ENCODE measurements at places on chromosomes 7 and 10.

DNA sequence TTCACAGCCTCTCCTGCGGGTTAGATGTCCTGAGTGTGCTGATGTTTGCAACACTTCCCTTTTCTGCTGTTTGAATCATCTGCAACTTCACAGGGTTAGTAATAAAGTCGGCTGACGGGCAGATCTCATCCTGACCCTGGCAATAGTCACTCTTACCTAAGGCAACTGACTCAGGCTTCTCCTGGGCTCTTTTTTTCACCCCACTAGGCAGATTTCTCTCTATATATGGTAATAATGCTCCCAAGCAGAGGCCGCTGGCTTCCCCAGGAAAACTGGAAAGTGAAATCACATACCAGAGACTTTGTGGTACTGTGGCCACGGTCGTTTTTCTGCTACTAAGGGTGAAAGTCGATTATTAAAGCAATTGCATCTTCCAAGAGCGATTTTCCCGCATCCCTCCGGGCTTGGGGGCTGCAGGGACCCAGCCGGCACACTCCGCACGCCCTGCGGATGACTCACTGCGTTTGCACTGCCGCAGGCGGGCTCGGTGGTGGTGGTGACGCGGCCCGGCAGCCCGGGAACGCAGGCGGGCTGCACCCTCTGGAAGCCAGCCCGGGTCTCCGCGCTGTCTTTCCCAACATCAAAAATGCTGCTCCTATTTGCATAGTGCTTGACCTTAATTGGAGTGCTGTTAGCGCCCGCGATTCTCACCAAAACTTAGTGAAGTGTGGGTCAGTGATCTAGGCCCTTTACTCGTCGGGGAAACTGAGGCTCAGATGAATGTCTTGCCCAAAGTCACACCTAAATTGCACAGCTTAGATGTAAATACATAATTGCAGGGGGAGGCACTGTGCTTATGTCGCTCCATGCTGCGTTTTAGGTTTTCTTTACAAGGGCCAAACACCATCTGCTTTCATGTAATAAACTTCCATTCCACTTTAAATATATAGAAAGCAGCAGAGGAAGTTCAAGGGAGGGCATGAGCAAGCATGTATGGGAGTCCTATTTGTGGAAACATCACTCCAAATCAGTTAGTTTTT is 47.6 kb upstream of the ITGB1 start:
- peak; percentile 93 for ATAC-seq

DNA sequence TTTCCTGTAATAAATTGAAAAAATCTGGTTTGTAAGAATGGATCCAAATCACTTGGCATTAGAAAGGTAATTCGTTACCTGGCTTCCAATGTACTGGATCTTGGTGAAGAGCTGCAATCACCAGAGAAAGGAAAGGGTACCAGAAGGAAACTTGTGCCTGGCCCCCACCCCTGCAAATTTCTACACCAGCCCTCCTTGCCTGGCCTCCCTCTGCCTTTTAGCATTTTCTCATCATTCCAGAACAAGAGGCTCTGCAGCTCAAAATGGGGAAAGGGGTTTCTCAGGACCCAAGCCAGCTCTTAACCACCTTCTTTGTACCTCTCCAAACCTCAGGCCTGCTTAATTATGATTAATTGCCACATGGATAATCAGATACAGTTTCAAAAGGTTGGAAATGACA is 612.8 kb upstream of the MGMT start:
- no peak for ATAC-seq

DNA sequence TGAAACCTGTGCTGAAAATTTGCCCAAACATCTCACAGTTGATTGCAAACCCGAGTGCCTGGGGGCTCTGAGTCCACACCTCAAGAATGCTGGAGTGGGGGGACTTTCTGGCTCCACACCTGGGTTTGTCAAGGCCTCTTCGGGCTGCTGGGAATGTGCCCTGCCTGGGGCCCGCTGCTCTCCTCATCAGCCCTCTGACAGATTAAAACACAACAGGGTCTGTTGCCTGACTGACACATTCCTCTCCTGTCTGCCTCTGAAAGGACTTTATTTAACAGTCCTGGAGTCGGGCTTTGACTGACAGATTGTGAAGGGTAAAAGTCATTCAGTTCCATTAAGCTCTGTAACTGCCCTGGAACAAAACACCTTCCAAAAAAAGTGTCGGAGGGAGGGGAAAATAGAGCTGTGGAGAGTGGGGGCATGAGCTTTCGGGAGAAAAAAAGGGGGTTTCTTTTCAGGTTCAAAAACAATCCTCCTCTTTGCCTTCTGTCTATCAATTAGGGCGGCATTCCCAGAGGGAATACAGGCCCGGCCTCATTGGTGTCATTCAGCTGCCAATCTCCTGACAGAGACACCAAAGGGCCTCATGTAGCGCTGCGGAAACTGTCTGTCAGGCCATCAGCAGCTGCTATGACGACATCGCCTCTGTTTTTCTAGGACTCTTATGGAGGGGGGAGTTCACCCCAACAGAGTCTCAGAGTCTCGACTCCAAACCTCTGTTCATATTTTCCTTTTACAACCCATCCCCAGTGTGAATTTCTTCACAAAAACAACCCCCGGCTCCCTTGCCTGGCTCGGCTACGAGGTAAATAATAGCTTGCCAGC is 398.8 kb upstream of the NFE2L3 start:
- ATAC-seq = no peak

DNA sequence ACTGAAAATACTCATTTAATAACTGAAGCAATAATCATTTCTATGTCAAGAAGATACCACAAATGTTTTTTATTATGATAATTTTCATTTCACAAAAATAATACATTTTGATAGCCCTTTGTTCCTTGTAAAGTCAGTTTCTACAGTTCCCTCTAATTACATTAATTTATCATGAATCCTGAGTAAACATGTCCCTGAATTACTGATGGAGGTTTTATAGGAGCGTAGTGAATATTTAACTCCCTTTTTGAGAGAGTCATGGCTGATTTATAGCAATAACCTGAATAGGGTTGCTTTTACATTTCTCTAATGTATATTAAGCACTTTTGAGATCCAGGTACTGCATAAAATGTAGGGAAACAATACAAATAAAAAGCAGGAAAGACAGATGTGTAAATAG is 216.0 kb upstream of the DKK1 start:
- no peak for ATAC-seq

GRCh38 chr10:119199231-119199992 is 8.0 kb upstream of the GRK5 start:
- peak; percentile 98 for ATAC-seq

GRCh38 chr10:110269374-110270318 is 35.1 kb downstream of the SMNDC1 start:
- ATAC-seq = no peak

- ATAC-seq = peak; percentile 69
Measured at GRCh38 chr7:117323851-117324711, 1.2 kb upstream of the WNT2 start.

DNA sequence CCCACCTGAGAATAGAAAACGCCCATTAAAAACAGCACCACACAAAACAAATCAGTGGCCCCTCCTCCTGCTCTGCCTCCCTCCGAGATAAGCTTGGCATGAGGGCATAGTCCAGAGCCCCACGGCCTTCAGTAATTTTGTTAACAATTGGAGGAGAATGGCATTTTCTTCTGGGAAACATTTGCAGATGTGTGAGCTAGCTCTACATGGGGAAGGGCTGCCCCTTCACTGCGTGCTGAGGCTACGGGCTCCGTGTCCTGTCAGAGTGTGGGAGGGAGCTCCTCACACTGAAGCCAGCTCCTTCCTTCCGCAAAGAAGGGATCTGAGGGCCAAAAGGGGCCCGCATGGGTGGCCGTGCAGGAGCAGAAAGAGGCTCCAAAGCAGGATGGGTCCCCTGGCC is 15.2 kb downstream of the GRK5 start:
- ATAC-seq = peak; percentile 76

DNA sequence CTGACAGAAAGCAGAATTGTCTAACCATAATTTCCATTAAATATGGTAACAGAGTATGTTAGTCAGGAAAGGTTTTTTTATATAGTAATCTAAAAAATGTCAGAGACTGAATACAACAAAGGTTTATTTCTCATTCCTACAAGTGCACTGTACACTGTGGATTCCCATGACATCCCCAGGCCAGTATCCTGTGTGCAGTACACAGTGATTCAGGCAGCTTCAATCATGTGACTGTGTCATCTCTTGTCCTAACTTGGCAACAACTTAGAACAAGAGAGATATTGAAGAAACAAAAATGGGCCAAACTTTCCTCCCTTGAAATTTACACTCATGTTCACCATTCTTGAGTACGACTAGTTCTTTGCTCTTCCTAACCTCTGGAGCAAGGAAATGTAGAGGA is 189.8 kb upstream of the SEMA3A start:
- peak; percentile 33 for ATAC-seq

DNA sequence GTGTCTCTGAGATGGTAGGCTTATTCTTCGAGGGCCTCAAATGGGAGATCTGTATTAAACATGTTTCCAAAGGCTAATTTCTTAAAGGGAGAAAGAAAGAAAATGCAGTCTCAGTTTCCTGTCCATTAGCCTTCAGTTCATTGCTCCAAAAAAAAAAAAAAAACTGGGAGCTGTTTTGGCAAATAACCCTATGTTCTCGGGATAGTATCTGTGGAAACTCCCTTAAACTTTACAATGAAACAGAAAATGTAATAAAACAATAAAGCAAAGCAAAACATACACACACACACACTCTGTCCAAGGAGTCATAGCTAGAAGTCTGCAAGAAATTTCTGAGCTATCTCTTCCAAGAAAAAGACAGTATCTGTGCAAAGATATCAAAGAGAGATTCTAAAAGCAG is 172.5 kb upstream of the CELF2 start:
- no peak for ATAC-seq

GRCh38 chr7:70392256-70392876 is 739.6 kb upstream of the GALNT17 start:
- ATAC-seq = peak; percentile 57

- no peak for ATAC-seq
Measured at GRCh38 chr10:102595293-102595692, 49.0 kb upstream of the TRIM8 start.

DNA sequence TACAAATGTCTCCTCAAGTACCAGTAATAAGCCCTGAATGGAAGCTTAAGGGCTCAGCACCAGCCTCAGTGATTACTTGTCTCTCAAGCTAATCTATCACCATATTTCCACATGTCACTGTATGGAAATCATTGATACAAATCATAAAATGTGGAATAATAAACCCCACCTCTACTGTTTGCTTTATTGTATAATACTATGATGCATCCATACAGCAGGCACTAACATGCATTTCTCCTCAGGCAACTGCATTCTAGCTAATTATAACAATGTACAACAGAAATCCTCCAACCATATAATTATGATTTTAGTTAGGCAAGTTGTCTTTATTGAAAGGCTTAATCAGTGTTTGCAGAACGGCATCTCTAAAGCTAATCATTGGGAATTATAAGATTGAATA is 26.2 kb downstream of the CRPPA start:
- no peak for ATAC-seq

- no peak for ATAC-seq
Measured at GRCh38 chr10:29106287-29106686, 182.6 kb upstream of the LYZL1 start.

- ATAC-seq = no peak
Measured at GRCh38 chr7:33959676-33960075, 54.3 kb downstream of the BMPER start.

DNA sequence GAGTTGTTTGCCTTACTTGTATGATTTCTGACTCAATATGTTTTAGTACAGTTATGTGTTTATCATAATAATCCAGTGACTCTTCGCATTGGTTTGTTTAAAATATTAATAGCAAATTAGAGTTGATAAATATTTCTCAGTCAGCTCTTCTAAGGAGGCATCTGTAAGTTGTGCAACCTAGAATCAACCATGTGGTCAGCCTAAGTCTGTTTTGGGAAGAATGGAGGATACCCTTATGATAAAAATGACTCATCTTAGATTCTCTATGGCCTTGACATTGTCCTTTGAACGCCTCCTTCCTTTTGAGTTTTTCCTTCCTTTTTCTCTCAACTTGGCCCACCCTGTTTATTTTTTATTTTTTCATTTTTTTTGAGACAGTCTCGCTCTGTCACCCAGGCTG is 18.8 kb downstream of the DNAJC9 start:
- ATAC-seq = no peak

- ATAC-seq = no peak
Measured at GRCh38 chr10:112239347-112239746, 43.9 kb upstream of the TECTB start.

DNA sequence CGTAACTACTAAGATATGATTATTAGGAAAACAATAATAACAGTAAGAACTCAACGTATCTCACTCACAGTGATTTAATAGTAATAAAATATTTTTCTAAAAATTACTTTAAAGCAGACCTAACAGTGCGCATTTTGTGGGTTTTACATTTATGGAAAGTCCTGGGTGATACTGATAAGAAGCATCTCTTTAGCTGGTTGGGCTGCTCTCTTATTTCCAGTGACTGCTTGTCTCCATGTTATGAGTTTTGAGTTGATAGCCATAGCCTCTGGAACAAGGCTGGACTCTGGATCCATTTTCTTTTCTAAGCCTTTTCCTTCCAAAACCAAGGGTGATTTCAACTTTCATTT is 29.5 kb upstream of the INHBA start:
- ATAC-seq = no peak

DNA sequence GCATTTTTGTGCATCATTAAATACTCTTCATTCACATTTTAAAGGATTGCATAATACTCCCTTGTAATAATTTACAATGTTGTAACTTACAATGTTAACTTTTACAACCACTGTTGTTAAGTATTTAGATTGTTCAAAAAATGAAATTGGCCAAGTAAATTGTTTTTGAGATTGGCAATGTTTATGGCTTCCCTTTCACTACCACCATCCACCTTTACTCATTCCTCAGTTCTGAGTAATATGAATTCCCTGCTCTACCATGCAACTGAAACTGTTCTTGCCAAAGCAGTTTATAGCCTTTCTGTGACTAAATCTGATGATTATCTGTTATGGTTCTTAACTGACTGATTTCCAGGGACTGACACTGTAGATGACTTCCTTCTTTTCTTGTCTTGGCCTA is 80.5 kb upstream of the TMEM106B start:
- ATAC-seq = no peak

DNA sequence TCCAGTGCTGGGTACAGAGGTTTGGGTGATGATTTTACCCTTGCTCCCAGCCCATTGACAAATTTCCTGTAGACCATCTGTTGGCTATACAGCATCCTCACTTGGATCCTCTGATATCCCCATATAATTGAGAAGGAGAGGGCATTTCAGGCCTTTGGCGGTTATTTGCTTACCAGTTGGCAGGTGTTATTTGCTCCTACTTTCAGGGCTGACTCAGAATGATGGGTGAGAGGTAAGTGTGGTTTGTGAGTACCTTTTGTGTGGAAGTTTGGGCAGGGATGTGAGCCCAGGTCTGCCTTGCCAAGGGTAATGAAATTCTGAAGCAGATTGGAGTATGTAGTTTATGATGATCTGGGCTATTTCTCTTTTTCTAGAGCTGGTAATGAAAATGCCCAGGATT is 93.6 kb downstream of the LRMDA start:
- ATAC-seq = no peak

- ATAC-seq = peak; percentile 67
Measured at GRCh38 chr7:101507791-101508252, 121.3 kb downstream of the MYL10 start.

- peak; percentile 14 for ATAC-seq
Measured at GRCh38 chr10:107913317-107914294, 749.1 kb upstream of the SORCS1 start.

Measured in SK-N-SH treated with all-trans-retinoic acid at 6 μM for 48 hours (cell line).